ENCODE measurements at places on chromosomes 4 and X.

DNA sequence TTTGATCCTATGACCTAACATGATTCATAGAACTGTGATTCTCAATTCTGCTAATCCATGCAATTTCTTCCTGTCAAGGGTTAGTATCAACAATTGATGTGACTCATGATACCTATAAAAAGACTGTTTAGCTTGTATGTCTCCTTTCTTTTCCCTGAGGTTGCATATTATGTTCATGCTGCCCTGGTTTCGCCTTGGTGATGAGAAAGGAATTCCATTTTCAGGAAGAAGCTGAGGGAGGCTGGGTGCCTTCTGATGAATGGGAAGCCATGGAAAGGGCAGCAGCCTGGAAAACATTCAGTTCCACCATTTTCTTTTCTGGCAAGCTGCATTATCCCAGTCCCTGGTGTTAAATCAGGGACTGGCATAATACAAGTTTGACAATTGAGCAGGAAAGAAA is 976.5 kb downstream of the RPA4 start:
- DNase-seq = no peak

GRCh38 chr4:101345596-101346350 is 1.6 kb downstream of the PPP3CA start:
- peak; percentile 72 for DNase-seq

GRCh38 chrX:47232803-47233332 is at the start of gene USP11:
TSS of gene USP11 (plus strand) at chrX:47233009. CDS start at chrX:47233044, 35 bp downstream.
- no peak for DNase-seq

- DNase-seq = no peak
These were observed 382.5 kb upstream of the TENM3 start for GRCh38 chr4:181860668-181861067.

GRCh38 chr4:41853973-41854372 is 81.3 kb upstream of the TMEM33 start:
- no peak for DNase-seq

GRCh38 chr4:167233685-167234315 is 494 bp downstream of the SPOCK3 start:
- no peak for DNase-seq
